CD8-positive, alpha-beta T cell (primary cell): ENCODE measurements at places on chromosomes 1 and 21.

GRCh38 chr1:40132383-40133311, 28.5 kb upstream of the RLF start:
- DNase-seq: no peak

DNA sequence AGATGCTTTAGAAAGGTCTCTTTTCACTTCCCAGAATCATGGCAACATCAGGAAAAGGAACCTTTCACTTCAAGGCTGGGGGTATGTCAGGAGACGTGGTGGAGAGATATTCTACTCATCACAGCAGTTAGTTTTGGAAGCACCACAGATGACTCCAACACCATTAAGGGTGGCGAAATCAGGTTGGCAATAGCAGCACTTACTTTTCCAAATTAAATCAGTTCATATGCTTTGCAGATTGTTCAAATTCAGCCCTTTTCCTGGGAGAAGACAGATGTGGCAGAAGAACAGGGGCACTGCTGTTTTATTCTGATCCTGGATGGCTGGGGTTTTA, 79.0 kb downstream of the RUNX1 start:
- no peak for DNase-seq

- DNase-seq: no peak
These were observed 41.2 kb downstream of the OPRD1 start for GRCh38 chr1:28853093-28853742.

GRCh38 chr1:48105165-48105564, 108.0 kb upstream of the TRABD2B start:
- DNase-seq: no peak

GRCh38 chr1:153678519-153679336, at the start of gene NPR1:
TSS of gene NPR1 (plus strand) at chr1:153678688. CDS start at chr1:153679109, 421 bp downstream.
- DNase-seq: no peak

DNA sequence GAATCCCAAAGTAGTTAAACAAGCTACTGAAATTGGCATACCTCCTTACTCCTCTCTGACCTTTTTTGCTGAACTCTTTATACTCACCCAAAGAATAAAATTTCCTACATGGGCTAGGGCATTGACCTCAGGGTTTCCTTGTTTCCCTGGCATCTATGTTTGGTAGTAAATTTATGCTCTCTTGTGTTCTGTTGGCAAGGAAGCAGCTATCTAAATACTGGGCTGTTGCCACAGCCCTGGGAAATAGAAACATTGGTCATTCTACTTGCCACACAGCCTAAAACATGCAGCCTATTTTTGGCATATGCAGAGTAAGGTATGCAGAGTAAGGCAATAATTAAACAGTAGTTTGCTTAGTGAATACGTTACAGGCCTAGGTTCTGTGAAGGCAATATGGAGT, 351.4 kb downstream of the HLX start:
- no peak for DNase-seq

DNA sequence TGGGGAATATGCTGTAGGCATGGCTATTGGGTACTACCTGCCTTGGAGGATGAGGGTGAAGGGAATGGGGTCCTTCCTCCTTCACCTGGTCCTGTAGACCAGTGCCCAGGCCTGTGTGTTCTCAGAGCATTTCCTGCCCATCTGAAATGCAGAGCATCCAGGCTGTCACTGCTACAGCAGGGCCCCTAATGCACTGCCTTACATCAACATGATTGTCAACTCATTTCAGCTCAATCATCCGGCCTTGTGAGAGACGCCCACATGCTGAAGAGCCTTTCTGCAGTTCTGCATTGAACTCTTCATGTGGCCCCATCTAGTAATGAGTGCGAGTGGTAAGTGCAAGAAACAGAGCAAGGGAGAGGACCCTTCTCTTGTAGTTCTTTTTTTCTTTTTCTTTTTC, 39.8 kb upstream of the SRP9 start:
- DNase-seq: no peak

DNA sequence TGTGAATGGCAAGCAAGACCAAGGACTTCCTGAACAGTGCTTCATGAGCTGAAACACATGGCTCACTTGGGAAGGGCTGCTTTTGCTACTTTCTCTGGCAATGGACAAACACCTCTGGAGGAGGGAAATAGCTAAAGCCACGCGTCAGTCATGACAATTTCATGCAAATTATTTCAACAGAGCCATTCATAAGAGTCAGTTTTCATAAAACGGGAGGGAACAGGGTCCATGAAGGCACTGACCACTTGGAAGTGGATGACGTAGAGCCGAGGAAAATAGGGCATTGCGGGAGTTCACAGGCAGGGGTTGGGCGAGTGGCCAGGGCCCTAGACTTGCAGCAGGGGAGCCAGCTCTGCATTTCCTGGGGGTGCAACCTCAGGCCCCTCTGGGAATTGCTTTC, 43.9 kb downstream of the SDC3 start:
- DNase-seq: no peak

- DNase-seq: no peak
These were observed 3.8 kb upstream of the CA6 start for GRCh38 chr1:8941906-8942305.

DNA sequence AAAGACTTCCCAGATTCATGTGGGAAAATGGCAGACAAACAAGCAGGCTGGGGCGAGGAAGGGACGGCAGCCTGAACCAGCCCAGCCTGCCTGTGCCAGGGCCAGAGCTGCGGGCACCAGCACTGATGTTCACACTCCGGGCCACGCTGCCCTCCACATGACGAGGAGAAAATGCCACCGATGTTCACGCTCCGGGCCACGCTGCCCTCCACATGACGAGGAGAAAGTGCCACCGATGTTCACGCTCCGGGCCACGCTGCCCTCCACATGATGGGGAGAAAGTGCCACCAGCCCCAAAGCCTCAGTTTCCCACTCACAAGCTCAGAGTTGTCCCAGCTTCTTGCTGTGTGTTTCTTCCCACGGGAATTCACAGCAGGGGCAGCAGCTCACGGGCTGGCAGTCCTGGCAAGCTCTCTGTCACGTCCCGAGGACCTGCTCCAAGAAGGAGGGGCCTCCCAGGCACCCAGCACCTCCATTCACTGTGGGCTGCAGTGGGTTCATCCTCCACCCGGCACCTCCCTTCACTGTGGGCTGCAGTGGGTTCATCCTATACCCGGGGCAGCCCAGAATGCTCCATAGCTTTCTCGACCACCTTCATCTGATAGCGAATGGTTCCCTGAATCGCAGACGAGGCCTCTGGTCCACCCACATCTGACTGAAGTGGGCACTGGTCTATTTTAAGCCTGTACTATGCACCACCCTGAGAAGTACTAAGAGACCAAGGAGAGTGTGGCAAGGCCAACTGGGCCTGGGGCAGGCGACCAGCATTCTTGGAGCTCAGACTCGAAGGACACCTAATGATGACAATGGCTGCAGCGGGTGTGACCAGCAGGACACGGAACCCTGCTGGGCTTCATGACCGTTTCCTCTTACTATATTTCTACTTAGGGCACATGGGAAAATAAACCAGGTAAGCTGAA, 108.8 kb downstream of the NPHP4 start:
- DNase-seq: no peak

DNA sequence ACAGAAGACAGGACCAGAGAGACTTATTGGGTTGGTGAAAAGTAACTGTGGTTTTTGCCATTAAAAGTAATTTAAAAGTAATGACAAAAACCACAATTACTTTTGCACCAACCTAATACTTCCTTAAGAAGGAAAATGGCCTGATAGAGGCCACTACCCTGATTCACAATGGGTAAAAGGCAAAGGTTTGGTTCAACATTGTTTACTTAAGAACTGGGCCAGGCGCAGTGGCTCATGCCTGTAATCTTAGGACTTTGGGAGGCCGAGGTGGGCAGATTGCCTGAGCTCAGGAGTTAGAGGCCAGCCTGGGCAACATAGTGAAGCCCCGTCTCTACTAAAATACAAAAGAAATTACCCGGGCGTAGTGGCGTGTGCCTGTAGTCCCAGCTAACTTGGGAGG, 48.2 kb upstream of the RCOR3 start:
- no peak for DNase-seq

DNA sequence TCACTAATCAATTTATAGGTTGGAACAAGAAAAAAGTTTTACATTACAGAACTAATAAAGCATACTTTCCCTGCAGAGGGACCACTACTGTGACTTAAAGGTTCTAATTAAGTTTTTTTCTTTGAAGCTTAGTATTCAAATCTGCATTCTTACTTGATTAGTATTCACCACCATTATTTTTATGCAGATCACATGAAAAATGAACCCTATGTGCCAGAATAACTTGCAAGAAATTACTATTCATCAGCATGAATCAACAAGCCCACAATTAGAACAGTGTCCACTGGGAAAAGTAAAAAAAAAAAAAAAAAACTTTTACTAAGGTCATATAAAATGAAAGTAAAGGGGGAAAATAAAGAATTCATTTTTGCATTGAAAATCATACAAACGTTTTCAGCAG, 90.8 kb downstream of the SMYD3 start:
- DNase-seq: no peak

DNA sequence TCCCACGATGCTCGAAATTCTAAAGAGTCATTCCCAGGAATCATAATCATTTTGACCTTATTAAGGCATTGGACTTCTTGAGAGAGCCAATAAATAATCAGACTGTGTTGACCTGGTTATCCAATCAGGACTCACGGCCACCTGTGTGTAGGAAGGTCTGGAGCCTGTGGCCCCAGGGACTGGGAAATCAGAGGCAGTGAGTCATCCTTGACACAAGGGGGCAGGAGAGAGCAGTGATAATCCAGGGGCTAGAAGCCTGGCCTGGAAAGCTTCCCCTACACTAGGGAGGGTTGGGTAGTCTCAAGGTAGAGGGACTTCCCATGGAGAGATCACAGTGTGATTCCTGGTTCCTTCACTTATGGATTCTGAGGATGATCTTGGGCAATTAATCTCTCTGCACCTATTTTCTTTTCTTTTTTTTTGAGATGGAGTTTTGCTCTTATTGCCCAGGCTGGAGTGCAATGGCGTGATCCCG, 4.7 kb downstream of the MR1 start:
- DNase-seq: peak; percentile 55

DNA sequence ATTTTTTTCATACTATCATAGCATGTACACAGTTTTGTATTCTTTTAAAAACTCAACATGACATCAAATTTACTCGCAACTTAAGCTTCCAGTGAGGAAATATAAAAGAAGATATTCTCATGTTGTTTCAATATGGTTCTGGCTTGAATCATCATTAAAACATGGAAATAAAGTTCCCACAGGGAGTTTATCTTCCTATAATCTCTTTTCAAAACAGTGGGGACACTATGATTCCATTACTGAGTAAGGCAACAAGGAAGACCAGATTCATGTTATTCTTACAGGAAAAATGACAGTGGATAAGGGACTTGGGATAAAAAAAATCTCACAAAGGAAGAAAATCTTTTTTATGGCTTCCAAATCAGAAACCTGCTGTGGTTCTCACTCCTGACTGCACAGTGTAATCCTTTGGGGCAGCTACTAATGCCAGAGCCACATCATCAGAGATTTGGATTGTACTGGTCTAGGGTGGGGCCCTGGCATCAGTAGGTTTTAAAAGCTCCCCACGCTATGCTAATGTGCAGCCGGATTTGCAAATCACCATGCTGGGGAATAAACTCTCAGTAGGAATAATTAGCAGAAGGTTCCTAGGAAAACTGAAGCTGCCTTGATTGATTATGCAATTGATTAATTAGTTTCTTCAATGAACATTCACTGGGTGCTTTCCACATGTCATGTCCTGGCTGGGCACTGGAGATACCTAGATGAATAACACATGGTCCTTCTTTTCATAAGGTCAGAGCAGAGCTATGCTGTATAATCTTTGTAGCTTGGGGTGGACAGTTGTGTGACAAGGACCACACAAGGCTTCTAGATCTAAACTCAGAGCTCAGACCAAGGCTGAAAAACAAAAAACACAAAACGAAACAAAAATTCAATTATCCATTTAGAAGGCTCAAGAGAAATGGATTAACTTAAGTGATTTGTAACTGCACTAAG, 71.1 kb upstream of the C8B start:
- no peak for DNase-seq

- no peak for DNase-seq
These were observed 25.5 kb downstream of the UCK2 start for GRCh38 chr1:165852871-165853270.

GRCh38 chr1:153959454-153959853, 1.0 kb upstream of the CRTC2 start:
- no peak for DNase-seq

DNA sequence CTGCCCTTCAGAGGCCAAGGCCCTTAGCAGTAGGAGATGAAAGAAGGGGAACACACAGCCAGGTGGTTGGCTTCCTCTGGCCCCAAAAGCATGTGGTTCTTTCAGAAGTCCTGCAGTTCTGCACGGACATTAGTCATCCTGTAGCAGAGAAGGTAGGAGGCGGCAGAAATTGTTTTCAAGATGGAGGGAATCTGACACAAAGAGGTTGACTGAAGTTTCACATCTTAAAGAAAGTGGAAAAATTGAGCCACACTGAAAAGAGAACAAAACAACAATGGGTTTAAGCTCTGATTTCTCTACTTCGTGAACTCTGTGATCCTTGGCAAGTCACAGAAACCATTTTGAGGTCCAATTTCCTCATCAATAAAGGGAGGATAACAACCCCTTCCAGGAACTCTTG, 125.3 kb upstream of the DNAH14 start:
- DNase-seq: no peak

DNA sequence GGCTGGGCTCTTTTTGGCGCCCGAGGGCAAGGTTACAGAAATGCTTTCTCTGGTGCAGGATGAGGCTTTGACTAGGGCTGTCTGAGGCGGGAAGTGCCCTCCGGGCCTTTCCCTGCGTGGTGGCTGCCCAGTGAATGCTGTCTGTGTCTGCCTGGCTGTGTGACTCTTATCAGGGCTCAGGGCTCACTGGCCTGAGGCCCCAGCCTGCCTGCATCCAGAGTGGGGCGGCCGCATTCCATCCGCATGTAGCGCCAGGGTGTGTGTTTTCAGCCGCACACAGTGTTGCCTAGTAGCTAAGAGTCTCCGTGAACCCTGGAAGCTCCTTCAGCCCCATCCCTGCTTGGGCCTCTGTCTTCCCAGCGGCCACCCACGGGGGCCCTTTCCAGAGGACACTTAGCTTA, 59.1 kb downstream of the FAAP20 start:
- no peak for DNase-seq

GRCh38 chr1:24255226-24255625, 63.9 kb upstream of the GRHL3 start:
- no peak for DNase-seq

DNA sequence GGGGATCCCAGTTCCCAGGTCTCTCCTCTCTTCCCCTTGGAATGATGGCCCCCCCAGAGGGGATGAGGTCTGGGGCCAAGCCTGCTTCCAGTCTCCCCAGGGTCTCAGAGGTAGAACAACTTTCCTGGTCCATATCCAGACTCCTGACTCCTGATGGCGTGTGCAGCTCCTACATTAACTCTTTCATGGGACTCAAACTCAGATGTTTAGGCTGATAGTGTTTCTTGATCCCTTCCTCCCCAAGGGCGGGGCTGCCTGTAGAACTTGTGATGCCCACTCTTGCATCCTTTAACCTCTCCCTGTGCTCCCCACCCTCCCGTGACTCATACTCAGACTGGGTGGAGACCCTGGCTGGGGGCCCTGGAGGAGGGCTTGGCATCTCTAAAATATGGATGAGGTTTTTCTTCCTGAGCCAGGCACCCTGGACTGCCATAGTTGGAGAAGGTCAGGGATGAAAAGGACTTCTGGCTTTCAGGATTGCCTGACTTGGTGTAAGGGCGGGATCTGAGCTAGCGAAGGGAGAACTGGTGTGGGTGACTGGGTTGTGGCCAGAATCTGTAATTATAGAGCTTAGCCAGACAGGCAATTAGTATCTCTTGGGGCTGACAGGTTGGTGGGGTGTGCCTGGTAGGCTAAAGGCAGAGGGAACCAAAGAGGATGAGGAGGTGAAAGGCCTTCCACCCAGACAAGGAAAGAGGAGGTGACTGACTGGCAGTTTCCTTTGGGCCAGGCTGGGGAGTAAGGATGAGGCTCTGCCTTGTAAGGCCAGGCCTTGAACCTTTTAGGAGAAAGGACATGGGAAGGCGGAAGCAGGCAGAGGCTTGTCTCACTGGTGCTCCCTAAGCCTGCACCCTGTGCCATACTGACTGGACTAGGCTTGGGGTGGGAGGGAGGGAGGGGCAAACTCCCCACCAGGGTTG, 1.5 kb downstream of the ATP8B2 start:
- no peak for DNase-seq
